ENCODE measurements at places on chromosomes 16 and 17. TPM values are rescaled to one million over a fixed set of nuclear protein-coding genes. Genes with fewer than 3 reads are reported as not detected.

Gene ZNF213
- total RNA-seq = 2.1 TPM

Gene FBXO31
- total RNA-seq = 18.4 TPM

Gene SLC22A31
- total RNA-seq = not detected

Gene KRTAP4-4
- not detected for total RNA-seq

Gene PIRT
- not detected for total RNA-seq

Gene SLC7A6OS
- 23.9 TPM for total RNA-seq

Gene TMEM88
- total RNA-seq = not detected

Gene PRCD
- total RNA-seq = not detected

Gene STXBP4
- 12.8 TPM for total RNA-seq

Measured in A172 (cell line).